Stimulated activated CD8-positive, alpha-beta memory T cell treated with anti-CD3 and anti-CD28 coated beads, Interleukin-4, amount 100 ng/mL, for 48 hours (primary cell): ENCODE measurements at places on chromosomes 1 and 21.

- DNase-seq, result peak; percentile 99
These were observed at the start of gene CDC20 for GRCh38 chr1:43358746-43359693. TSS of gene CDC20 (plus strand) at chr1:43358981. CDS start at chr1:43359216, 235 bp downstream.

DNA sequence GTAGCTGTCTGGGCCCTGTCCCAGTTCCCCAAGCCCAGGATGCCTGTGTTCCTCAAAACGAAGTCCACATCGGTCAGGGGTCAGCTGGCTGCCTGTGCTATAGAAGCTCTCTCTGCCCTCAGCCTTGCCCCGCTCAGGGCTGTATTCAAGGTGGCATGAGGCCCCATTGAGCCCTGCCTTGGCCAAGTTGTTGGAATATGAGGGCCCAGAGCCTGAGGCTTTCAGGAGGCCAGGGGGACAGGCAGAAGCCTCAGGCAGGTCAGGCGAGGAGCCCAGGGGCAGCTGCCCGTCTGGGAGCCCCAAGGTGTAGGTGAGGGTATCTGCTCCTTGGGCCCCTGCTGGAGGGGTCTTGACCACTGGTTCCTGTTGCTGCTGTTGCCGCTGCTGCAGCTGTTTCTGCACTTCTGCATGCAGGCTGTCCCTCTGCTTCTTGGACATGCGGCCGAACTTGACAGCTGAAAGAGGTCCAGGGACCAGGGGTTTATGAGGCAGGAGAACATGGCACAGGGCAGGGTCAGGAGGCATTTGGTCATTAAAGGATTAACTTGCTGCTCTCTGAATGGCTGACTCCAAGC, 9.8 kb upstream of the LINGO4 start:
- DNase-seq, result no peak

DNA sequence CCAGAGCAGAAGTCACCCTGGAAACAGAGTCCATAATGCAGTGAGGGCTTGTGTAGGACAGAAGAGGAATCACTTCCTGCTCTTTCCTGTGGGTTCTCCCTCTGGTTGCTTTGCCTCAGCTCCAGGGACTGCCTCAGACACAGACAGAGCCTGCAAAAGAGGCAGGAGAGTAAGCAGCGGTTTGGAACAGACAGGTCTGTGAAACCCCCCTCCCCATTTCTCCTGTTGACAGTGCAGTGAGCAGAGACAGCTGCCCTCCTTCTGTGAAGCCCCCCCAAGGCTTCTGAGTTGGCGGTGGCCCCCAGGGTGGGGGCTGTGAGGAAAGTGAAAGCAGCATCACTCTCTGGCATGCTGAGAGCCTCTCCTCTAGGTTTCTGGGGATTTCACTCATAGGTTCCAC, 53.0 kb downstream of the MAB21L3 start:
- no peak for DNase-seq

DNA sequence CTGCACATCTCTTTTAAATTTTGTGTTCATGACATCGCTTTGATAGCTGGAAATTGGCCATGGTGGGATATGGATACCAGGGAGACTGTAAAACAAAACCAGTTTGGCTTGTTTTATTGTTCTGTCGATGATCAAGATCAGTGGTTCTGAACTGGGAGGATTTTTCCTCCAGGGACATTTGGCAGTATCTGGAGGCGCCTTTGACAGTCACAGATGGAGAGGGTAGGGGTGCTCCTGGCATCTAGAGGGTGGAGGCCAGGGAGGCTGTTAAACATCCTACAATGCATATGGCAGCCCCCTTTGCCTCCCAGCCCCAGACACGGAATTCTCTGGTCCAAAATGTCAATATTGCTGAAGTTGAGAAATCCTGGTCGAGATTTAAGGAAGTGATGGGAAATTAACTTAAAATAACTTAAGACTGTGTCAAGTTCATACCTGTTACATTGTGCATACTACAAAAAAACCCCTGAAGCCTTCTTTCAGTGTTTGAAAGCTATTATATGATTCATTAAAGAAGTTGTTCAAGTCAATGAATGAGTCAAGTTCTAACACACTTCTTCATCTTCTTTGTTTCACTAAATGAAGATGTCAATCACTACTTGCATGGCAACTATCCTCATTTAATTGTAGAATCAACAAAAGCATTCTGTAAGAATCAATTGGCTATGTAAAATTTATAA, 150.9 kb downstream of the KCNJ6 start:
- no peak for DNase-seq

- DNase-seq, result no peak
These were observed 36.1 kb downstream of the L1TD1 start for GRCh38 chr1:62230718-62231117.

DNA sequence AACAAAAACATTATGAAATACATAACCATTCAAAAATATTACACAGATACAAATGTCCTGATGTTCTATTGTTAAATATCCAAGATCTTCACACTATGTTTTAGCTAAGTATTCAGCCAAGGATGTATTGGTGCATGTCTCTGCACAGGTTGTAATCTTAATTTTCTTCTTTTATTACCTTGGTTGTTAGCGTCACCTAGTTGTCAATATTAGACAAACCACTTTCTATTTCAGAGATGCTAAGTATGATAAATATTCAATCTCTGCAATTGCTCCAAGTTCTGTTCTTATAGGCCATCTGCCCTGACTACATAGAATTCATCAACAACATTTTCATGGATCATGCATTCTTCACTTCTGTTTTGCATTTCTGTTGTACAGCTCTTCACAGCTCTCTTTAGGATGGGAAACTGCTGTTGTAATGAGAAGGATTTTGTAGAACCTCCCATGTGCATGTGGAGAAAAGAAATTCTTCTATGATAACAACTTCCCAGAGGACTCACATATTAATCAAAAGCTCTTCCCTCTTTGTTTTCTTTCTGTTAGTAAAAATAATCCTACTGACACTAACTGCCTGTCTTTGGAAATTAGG, 380.1 kb downstream of the NUF2 start:
- no peak for DNase-seq

GRCh38 chr1:241775021-241775420, 73.0 kb upstream of the EXO1 start:
- DNase-seq, result no peak

- DNase-seq, result no peak
These were observed 45.0 kb downstream of the KCNJ6 start for GRCh38 chr21:37871121-37871862.
